Stimulated activated CD8-positive, alpha-beta memory T cell treated with anti-CD3 and anti-CD28 coated beads, Interleukin-12 subunit alpha, Interleukin-12 subunit beta, amount 100 ng/mL, for 4 hours (primary cell): ENCODE measurements at places on chromosomes 13 and 19.

DNA sequence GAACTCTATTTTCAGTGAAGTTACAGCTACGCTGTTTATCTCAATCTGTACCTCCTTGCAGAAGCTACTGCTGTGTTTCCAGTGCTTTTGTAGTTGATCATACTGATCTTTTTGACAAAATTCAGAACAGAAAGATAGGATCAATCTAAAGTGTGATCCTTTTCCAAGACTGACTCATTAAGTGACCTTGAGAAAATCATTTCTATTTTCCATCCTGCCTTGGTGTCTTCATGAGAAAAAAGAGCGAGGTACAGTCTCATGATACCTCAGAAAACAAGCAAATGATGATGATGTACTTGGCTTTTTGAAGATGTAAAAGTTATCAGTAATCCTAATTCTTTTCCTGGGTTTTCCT lies 46.0 kb upstream of the GPR183 start:
- no peak for DNase-seq

DNA sequence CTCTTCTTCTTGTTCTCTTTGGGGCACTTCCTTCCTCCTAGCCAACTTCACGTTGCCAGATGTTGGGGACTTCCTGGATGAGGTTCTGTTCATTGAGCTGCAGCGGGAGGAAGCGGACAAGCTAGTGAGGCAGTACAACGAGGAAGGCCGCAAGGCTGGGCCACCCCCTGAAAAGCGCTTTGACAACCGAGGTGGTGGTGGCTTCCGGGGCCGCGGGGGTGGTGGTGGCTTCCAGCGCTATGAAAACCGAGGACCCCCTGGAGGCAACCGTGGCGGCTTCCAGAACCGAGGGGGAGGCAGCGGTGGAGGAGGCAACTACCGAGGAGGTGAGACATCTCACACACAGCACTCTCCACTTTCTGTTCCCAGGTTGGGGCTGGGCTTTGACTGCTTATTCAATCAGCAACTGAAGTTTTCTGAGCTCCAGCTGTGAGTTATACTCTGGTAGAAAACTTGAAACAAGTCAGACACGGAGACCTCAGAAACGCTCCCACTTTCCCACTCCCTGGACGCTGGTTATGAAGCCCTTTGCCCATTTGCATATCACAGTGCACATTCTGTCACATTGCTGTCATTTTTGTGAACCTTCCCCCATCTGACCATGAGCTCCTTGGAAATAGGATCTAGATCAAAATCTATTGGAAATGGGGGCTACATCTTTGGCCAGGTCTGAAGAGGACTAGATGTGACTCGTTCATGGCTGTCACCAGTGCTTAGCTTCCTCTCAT lies 7.2 kb upstream of the CCDC97 start:
- peak; percentile 70 for DNase-seq

DNA sequence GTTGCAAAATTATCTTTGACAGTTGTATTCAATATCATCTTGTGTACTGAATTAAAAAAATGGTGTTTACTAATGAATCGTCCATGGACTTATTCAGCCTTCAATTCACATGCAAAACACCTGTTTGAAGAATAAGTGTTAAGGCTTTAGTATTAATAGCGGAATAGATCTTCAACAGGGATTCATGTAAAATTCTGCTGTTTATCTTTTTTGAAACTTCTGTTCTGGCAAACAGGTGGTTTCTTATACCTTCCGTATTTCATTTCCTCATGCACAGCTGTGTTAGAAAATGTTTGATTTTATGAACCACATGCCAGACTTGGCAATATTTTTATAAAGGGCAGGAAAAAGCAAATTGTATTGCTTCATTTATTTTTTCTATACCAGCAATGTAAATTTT lies 255.7 kb downstream of the DACH1 start:
- DNase-seq, result no peak

DNA sequence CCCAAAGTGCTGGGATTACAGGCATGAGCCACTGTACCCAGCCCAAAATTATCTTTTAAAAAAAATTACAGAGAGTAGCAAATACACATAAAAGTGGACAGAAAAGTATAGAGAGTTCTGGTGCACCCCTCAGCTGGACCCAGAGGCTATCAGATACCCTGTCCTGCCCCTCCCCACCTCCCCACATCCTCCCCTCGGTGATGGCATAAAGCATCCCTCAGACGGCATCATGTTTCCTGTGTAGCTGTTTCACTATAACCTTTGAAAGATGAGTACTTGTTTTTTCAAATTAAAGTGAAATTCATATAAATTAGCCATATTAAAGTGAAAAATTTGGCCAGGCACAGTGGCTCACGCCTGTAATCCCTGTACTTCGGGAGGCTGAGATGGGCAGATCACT lies 20.1 kb downstream of the SLC27A1 start:
- no peak for DNase-seq

- no peak for DNase-seq
Observed at GRCh38 chr19:41478875-41479756, 36.2 kb downstream of the ERICH4 start.

GRCh38 chr13:113539176-113539575 lies 45.4 kb upstream of the TFDP1 start:
- DNase-seq, result no peak

- no peak for DNase-seq
Observed at GRCh38 chr13:28678809-28679208, 19.9 kb downstream of the POMP start.

GRCh38 chr19:993361-993830 lies 6.8 kb upstream of the GRIN3B start:
- no peak for DNase-seq
